A549 treated with RU486 at 1 μM for 4 hours (cell line): ENCODE measurements at places on chromosomes 12 and 14. TPM values are rescaled to one million over a fixed set of nuclear protein-coding genes. Genes with fewer than 3 reads are reported as not detected.

PTHLH gene
- total RNA-seq, result 33.7 to 38.2 TPM (median 35.7 TPM) in 5 replicates

EFS gene
- not detected in 5 replicates for total RNA-seq

CLEC2A gene
- total RNA-seq, result not detected in 5 replicates

RASSF9 gene
- 0.16 to 0.63 TPM (median 0.53 TPM) in 5 replicates for total RNA-seq

PPP1R1A gene
- 0.09 to 0.10 TPM in 2 of 5 replicates, not detected in the others for total RNA-seq

KRT74 gene
- total RNA-seq, result not detected in 5 replicates

C3AR1 gene
- not detected in 5 replicates for total RNA-seq

CLEC2D gene
- 0.46 to 1.1 TPM (median 0.63 TPM) in 5 replicates for total RNA-seq

ADSS1 gene
- 4.5 to 7.8 TPM (median 6.2 TPM) in 5 replicates for total RNA-seq

RNASE2 gene
- total RNA-seq, result not detected in 5 replicates

NKX2-1 gene
- total RNA-seq, result 0.07 TPM in 1 of 5 replicates, not detected in the others

KRAS gene
- total RNA-seq, result 5.0 to 16.3 TPM (median 14.7 TPM) in 5 replicates

WSCD2 gene
- total RNA-seq, result not detected in 5 replicates

ITGB7 gene
- total RNA-seq, result 0.23 to 0.59 TPM (median 0.45 TPM) in 5 replicates

FLRT2 gene
- total RNA-seq, result 2.2 to 3.7 TPM (median 3.4 TPM) in 5 replicates

ACOT4 gene
- total RNA-seq, result 1.5 to 2.8 TPM (median 2.1 TPM) in 5 replicates

CFAP251 gene
- 0.85 to 1.7 TPM (median 0.95 TPM) in 5 replicates for total RNA-seq

FOXN4 gene
- total RNA-seq, result not detected in 5 replicates

GMPR2 gene
- 54.3 to 66.4 TPM (median 58.1 TPM) in 5 replicates for total RNA-seq

TSHR gene
- total RNA-seq, result not detected in 5 replicates

RERG gene
- total RNA-seq, result 0.15 to 0.22 TPM (median 0.16 TPM) in 4 of 5 replicates, not detected in the other
